ENCODE measurements at places on chromosomes 2 and 18.

GRCh38 chr2:220887271-220887870, 684.7 kb downstream of the EPHA4 start:
- DNase-seq: no peak

DNA sequence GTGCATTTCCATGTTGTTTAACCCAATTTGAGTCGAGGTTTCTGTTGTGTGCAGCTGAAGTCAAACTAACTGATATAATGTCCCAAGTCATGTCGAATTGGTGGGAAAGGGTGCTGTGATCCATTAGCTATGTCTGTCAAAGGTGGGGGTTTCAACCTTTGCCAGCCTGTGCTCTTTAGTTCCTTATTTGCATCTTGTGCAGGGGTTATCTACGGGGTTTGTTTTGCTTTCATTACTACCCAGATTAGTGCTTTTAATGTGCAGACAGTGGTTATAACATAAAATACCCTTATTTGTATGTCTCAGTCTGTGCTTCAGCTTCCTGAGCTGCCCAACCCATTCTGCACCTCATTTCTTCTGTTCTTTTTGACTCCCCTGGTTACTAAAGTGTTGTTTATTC, 271.9 kb upstream of the CXCR4 start:
- DNase-seq: no peak

- no peak for DNase-seq
Observed at GRCh38 chr2:79041032-79041448, 15.5 kb downstream of the REG3G start.

DNA sequence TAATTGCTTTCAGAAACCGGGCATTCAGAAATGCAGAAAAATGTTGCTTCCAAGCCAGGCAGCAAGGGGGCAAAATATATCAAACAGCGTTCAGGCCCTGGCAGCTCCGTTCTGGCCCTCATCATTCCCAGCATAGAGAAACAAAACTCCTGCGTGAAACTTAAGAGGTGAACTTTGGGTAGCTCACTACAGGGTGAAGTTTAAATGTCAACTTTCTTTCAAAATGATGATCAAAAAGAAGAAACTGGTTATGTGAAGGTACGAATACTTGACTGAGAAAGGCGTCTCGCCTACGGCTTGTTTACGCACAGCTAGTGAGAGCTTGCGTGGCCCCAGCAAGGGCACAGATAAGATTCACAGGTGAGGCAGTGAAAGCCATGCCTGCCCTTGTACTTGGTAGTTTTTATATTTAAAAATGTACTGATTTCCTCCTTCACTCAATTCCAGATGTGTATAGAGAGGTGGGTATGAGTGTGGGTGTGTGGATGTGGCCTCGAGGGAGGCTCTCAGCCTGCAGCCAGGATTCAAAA, 127.5 kb downstream of the NFATC1 start:
- DNase-seq: no peak
